Natural killer cell treated with Interleukin-12 subunit alpha and Interleukin-12 subunit beta and Interleukin-15 and Interleukin-18, amount 100 ng/mL, for 72 hours (primary cell): ENCODE measurements at places on chromosomes 7 and 10.
A peak's percentile ranks its signal among the peaks of the same experiment; 100 is the strongest.

DNA sequence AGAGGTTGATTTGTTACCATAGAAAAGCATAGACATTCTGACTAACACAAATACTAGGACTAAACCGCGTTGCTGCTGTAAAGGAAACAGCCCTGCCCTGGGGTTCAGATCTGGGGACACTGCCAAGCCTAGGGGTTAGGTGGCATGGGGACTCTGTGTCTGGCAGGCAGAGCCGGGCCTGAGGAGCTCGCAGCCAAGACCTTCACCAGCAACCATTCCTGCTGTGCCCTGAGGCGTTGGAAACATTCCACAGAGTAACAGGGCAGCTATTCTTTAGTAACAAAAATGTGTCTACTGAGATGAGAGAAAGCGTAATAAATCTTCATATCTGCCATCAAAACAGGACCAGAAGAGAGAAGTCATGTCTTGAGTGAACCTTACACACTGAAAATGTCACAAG, 280.5 kb downstream of the POM121L12 start:
- no peaks in the 10 kb centered on the region for H3K4me1 ChIP-seq
- H3K27ac ChIP-seq, result no peak overlapping the region
- H3K4me3 ChIP-seq, result no peak overlapping the region
- H3K27me3 ChIP-seq, result no peaks in the 10 kb centered on the region
- DNase-seq, result no peak
- H3K36me3 ChIP-seq, result peaks cover 10% of the 10 kb centered on the region

DNA sequence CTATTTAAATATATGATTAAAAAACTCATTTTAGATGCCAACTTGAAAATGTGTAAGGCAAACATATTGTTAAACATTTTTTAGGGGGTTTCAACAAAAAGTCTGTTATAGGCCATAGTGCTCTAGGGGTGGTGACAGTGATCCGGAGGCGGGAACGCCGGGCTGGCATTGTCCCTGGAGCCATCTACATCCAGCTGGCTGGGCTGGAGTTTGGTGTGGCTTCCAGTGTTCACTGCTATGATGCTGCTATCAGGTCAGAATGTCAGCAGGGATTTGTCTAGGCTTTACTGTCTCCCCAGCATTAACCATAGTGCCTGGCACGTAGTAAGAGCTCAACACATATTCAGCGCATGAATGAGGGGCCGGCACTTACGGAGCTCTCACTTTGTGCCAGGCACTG, 1.9 kb upstream of the SLC18A2 start:
- H3K4me3 ChIP-seq, result no peak overlapping the region
- no peak for DNase-seq
- peaks cover 6% of the 10 kb centered on the region for H3K4me1 ChIP-seq
- peaks cover 30% of the 10 kb centered on the region for H3K27me3 ChIP-seq
- H3K27ac ChIP-seq, result no peak overlapping the region

DNA sequence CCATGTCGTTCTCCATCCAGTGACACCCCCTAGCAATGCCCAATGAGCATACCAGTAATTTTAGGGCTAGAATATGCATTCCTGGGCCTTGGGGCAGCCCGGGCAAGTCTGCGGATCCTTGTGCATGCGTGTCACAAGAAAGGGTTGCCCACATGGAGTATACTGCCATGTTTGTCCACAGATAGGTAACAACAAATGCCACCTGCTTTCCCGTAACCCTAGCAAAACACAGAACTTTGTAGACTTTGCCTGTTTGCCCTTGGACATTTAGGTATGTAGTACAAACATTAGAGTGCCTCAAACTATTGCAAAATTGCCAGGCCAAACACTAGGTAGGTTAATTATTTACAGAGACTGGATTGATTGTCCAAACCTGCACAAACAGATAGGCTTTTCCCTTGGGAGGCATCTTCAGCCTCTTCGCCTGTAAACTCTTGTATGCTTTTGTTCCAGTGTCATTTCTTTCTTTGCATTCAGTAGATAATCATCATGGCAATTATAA, 117.0 kb downstream of the ADCY1 start:
- H3K4me1 ChIP-seq, result peaks cover 8% of the 10 kb centered on the region
- H3K4me3 ChIP-seq, result no peak overlapping the region
- no peaks in the 10 kb centered on the region for H3K27me3 ChIP-seq
- DNase-seq, result no peak
- H3K27ac ChIP-seq, result no peak overlapping the region

DNA sequence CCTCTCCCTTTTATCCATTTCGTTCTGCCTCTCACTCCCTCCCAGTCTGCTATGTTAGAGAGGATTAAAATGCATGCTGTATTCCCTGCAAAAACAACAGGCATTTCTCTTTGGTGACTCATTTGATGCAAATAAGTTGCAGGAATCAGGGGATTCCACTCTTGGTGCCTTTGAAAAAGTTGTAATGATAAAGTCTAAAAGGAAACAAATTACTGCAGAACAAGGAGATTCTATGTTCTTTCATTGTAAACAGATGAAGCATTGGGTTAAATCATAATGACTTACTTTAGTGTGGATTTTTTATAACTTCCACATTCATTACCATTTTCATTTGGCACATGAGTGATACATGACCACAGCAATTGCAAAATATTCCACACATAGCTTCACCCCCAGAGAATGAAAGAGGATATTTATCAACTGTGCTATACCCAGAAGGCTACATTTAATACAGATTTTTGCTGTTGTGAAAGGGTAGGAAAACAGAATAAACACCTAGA, 33.4 kb upstream of the ABLIM1 start:
- peaks cover 3% of the 10 kb centered on the region for H3K27me3 ChIP-seq
- H3K4me1 ChIP-seq, result peaks cover 13% of the 10 kb centered on the region
- H3K36me3 ChIP-seq, result no peaks in the 10 kb centered on the region
- no peak overlapping the region for H3K4me3 ChIP-seq
- no peak overlapping the region for H3K27ac ChIP-seq
- DNase-seq, result no peak

GRCh38 chr7:69757981-69758430, 159.7 kb downstream of the AUTS2 start:
- H3K27ac ChIP-seq, result no peak overlapping the region
- H3K27me3 ChIP-seq, result no peaks in the 10 kb centered on the region
- no peak for DNase-seq
- H3K4me3 ChIP-seq, result no peak overlapping the region

DNA sequence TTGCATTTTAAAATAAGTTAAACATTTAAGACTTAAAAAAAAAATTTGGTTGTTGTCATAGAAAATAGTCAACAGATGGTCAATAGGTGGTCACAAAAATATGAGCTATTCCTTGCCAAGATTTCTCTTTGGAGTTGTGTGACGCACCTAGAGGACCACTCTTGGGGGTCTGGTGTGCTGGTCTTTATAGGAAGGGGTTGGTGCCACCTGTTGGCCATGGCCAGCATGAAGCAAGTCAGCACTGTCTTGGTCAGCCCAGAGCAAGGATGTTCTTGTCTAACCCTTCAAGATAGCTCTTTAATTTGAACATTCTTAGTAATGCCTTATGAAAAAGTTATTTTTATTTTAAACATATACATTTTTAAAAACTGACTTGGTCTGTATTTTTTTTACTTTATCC, 267.9 kb upstream of the CNTNAP2 start:
- H3K27ac ChIP-seq, result no peak overlapping the region
- no peaks in the 10 kb centered on the region for H3K27me3 ChIP-seq
- no peak for DNase-seq
- peaks cover 11% of the 10 kb centered on the region for H3K36me3 ChIP-seq
- H3K4me1 ChIP-seq, result no peaks in the 10 kb centered on the region

DNA sequence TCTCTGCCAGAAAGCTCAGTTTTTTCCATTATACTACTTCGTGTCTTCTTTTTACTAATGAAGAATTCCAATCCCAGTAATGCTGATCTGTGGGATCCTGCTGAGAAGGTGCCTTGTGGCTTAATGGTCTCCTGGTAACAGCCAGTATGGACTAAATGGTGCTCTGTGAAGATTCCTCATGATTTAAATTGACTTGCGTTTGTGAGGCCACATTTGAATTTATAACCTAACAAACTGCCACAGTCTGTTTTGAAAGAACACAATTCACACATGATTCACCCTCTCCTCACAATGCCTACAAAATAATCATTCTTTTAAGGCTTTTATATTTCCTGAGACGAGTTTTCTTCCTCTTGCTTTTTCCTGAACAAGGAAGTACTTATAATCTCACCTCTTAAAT, 140.0 kb downstream of the MBL2 start:
- DNase-seq, result no peak
- H3K27me3 ChIP-seq, result no peaks in the 10 kb centered on the region
- H3K4me1 ChIP-seq, result no peaks in the 10 kb centered on the region

GRCh38 chr10:93138113-93138870, 64.6 kb downstream of the CYP26A1 start:
- DNase-seq, result no peak
- H3K4me3 ChIP-seq, result no peak overlapping the region
- H3K27me3 ChIP-seq, result peaks cover 31% of the 10 kb centered on the region
- H3K27ac ChIP-seq, result no peak overlapping the region
- no peaks in the 10 kb centered on the region for H3K36me3 ChIP-seq
- H3K4me1 ChIP-seq, result no peaks in the 10 kb centered on the region

GRCh38 chr10:123357421-123357930, 203.3 kb downstream of the BUB3 start:
- H3K27me3 ChIP-seq, result peaks cover 11% of the 10 kb centered on the region
- no peaks in the 10 kb centered on the region for H3K36me3 ChIP-seq
- H3K4me3 ChIP-seq, result no peak overlapping the region
- no peak for DNase-seq

GRCh38 chr10:28704464-28705161, 27.3 kb downstream of the BAMBI start:
- H3K27ac ChIP-seq, result no peak overlapping the region
- peaks cover 3% of the 10 kb centered on the region for H3K27me3 ChIP-seq
- H3K4me3 ChIP-seq, result no peak overlapping the region
- DNase-seq, result no peak

GRCh38 chr10:116170815-116171250, 102.2 kb downstream of the GFRA1 start:
- DNase-seq, result no peak
- no peaks in the 10 kb centered on the region for H3K4me1 ChIP-seq
- no peaks in the 10 kb centered on the region for H3K36me3 ChIP-seq
- no peak overlapping the region for H3K4me3 ChIP-seq

DNA sequence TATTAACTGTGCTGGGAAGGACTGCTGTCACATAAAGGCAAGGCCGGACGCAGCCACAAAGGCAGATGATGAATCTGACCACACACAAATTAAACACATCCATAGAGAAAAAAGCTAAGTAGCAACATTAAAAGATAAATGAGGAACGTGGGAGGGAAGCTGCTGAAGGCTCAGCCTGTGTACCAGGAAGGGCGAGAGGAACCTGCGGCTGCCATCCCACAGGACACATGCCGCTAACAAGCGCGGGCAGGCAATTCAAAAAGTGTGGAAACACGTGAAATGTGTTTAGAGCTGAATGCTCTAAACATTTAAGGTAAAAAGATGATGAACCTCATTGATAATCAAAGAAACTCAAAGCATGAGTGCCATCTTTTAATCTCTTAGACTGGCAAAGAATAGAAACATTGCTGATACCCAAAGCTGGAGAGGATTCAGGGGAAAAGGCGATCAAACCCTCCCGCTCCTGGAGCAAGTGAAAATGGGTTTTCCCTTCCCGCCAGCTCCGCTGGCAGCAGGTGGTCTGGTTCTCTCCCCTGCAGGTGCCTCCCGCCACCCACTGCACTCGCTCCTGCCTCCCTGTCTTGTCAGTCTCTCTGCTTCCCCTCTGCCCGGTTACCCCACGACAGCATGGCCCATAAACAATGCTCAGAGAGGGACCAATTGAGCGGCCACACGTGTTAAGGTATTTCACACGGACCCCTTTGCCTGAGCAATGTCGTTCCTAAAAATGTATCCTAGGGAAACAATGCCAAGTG, 4.2 kb downstream of the STK32C start:
- no peak overlapping the region for H3K4me3 ChIP-seq
- no peak overlapping the region for H3K27ac ChIP-seq
- DNase-seq, result no peak
- H3K36me3 ChIP-seq, result no peaks in the 10 kb centered on the region

- H3K4me3 ChIP-seq, result no peak overlapping the region
- peak overlapping the region; percentile 74 for H3K27ac ChIP-seq
- H3K27me3 ChIP-seq, result no peaks in the 10 kb centered on the region
- no peak for DNase-seq
- H3K36me3 ChIP-seq, result peaks cover 46% of the 10 kb centered on the region
Measured at GRCh38 chr7:141612861-141613260, 61.7 kb downstream of the AGK start.

DNA sequence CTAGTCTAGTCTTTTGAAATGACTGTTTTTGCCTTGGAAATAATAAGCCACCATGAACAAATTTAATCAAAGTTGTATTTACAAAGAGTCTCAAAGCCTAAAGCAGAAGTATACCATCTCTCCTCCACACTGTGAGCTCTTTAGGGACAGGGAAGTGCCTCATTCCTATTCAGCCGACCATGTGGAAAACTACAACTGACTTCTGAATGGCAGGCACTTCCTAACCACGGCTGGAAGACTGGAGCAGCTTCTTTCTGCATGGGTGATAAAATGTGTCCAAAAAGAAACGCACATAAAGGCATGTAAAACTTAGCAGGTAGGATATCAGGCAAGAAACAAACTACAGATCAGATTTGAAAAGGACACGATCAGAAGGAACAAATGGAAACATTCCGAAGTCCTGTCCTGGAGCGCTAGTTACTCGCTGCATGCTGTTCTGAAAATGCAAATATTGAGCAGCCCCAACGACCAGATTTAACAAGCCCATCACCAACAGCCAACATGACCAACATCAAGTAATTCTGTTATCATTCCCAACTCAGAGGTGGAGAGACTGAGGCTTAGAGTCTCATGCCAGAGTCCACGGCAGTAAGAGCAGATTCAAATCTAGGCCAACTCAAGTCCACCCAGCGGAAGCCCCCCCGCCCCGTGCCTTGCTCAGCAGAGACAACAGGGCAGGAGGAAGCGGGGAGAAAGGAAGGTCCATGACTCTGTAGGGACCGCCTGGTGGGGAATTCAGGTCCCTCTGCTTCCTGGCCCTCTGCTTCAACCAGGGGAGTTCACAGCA, 26.5 kb downstream of the CTBP2 start:
- H3K27me3 ChIP-seq, result no peaks in the 10 kb centered on the region
- peak overlapping the region; percentile 32 for H3K27ac ChIP-seq
- peaks cover 45% of the 10 kb centered on the region for H3K4me1 ChIP-seq
- no peak for DNase-seq

- DNase-seq, result no peak
- H3K27me3 ChIP-seq, result no peaks in the 10 kb centered on the region
- no peak overlapping the region for H3K4me3 ChIP-seq
Measured at GRCh38 chr10:124129471-124129870, 36.1 kb upstream of the CHST15 start.

- H3K4me3 ChIP-seq, result no peak overlapping the region
- peaks cover 12% of the 10 kb centered on the region for H3K4me1 ChIP-seq
- peaks cover 14% of the 10 kb centered on the region for H3K36me3 ChIP-seq
- H3K27ac ChIP-seq, result no peak overlapping the region
- H3K27me3 ChIP-seq, result no peaks in the 10 kb centered on the region
- DNase-seq, result no peak
Measured at GRCh38 chr10:101934686-101935305, 91.2 kb upstream of the KCNIP2 start.

- peak overlapping the region; percentile 59 for H3K4me3 ChIP-seq
- peak overlapping the region; percentile 54 for H3K27ac ChIP-seq
- peak; percentile 71 for DNase-seq
- H3K4me1 ChIP-seq, result peaks cover 17% of the 10 kb centered on the region
- no peaks in the 10 kb centered on the region for H3K36me3 ChIP-seq
- H3K27me3 ChIP-seq, result no peaks in the 10 kb centered on the region
Measured at GRCh38 chr7:151744656-151745638, 132.0 kb downstream of the PRKAG2 start.

GRCh38 chr7:22849172-22849571, 26.5 kb upstream of the TOMM7 start:
- H3K36me3 ChIP-seq, result no peaks in the 10 kb centered on the region
- H3K27me3 ChIP-seq, result no peaks in the 10 kb centered on the region
- H3K4me3 ChIP-seq, result no peak overlapping the region
